A673 (cell line): ENCODE measurements at places on chromosomes 11 and 22.
A peak's percentile ranks its signal among the peaks of the same experiment; 100 is the strongest.

DNA sequence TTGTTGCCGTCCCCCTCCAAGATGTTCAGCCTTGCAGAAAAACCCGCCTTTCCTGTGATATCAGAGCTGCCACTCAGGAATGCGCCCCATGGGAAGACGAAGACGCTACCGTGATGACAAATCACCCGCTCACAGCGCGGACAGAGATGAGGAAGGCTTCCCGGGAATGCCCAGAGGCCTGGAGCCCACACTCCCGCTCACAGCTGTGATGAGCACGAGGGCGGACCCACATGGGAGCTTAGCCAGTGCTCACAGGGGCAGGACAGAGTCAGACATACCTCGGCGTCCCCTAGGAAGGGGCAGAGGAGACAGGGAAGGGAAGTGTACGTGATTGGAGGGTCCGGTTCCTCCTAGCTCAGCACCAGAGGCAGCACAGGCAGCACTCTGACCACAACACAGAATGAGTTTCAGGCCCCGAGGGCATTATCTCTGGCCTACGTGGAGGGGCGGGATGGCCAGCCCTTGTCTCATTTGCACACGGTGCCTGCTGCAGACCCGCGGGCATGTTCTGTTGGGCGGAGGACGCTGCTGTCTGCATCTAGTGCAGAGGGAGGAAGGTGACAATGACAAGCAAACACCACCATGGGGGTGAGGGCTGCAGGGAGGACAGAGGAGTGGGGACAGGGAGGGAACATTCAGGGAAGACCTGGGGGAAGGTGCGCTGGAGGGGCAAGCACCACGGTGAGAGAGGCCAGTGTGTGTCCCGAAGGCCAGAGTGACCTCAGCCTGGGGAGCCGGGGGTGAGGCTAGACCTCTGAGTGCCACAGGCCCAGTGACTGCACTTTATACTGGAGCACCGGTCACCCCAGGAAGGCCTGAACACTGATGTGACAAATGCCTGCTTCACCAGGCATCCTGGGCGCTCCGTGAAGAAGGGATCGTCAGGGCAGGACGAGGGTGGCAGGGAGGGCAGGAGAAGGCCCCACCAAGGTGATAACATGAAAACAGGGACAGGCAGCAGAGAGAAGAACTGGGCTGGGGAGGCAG lies 79.6 kb downstream of the CELSR1 start:
- no peak for DNase-seq

- no peak for DNase-seq
Measured at GRCh38 chr11:88779577-88779976, 286.2 kb downstream of the GRM5 start.

DNA sequence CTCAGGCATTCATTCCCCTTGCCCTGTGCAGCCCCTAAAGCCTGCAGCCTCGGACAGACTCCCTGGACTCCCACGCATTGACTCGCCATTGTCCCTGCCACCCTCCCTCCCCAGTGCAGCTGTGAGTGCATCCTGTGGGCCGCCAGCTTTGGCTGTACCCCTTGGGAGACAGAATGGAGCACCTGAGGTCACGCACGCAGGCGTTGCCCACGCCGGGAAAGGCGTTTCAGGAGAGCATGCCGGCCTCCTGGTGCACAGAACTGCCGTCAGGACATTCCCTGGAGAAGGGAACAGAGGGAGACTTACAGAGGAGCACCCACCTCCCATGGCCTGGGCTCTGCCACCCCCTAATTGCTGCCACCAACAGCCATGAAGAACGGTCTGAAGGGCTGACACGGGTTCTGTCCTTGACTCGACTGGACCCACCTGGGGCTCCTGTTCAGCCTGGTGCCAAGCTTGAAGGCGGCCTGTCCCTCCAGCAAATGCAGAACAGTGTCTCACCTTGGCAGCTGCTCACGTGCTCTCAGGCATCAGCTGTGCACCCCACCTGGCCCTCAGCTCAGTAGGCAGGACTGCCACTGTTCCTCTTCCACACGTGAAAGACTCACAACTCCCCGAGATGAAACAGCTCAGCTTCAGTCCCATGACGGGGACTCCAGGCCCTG lies 503.8 kb downstream of the BRD1 start:
- no peak for DNase-seq

GRCh38 chr11:88188251-88188931 lies 13.1 kb upstream of the RAB38 start:
- peak; percentile 5 for DNase-seq

- no peak for DNase-seq
Measured at GRCh38 chr11:19168090-19168489, 33.7 kb downstream of the CSRP3 start.
